Thymus (tissue), 14 donors: ENCODE measurements at places on chromosomes 11 and 22. TPM values are rescaled to one million over a fixed set of nuclear protein-coding genes. Genes with fewer than 3 reads are reported as not detected.

- H3K36me3 ChIP-seq: no peaks in the 10 kb centered on the region
- H3K27me3 ChIP-seq: no peaks in the 10 kb centered on the region
- DNase-seq: no peak
- no peak overlapping the region for H3K4me3 ChIP-seq
- H3K4me1 ChIP-seq: peaks cover 26% of the 10 kb centered on the region
Measured at GRCh38 chr22:37898441-37899181, 7.5 kb upstream of the MICALL1 start.

DNA sequence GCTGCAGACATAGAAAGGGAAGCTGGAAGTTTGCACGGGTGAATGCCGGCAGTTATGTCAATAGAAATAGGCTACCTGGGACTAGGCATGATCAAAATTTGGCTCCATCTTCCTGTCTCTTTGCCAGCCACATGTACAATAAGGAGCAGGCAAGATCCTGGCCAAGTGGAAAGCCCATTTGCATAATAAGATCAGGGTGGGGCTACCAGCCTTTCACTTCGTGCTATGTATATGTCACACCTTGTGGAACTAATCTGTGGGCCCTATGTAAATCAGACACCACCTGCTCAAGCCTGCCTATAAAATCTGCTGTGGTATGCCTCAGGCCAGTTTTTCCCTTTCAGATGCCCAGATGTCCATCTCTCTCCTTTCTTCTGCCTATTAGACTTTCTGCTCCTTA lies 79.3 kb upstream of the DRD2 start:
- no peaks in the 10 kb centered on the region for H3K27me3 ChIP-seq
- H3K27ac ChIP-seq: no peak overlapping the region
- no peaks in the 10 kb centered on the region for H3K4me1 ChIP-seq

DNA sequence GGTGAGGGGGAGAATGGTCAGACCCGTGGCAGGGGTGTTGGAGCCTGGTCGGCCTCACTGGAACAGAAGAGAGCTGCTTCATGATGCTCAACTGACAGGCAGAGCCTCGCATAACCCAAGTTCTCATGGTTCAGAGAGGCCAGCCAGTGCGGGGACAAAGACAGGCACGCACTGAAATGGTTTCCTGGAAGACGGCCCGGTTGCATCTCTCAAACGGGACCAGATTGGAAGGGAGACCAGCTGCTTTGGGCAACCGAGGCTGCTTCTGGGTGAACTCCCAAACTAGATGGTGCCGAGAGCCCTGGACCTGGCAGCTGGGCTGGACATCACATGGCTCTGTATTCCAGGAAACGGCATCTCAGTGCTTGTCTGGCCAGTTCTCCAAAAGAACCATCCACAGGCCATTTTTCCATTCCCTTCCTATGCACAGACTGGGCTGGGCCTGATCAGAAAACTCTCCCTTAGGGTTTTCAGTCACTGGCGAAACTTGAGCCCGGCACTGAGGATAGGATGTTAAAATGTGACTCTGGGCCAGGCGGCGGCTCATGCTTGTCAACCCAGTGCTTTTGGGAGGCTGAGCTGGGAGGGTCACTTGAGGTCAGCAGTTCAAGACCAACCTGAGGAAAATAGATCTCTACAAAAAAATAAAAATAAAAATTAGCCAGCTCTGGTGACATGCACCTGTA lies 80.1 kb upstream of the PRODH start:
- H3K4me1 ChIP-seq: no peaks in the 10 kb centered on the region
- no peaks in the 10 kb centered on the region for H3K36me3 ChIP-seq
- no peak overlapping the region for H3K4me3 ChIP-seq
- H3K27me3 ChIP-seq: no peaks in the 10 kb centered on the region

- H3K27ac ChIP-seq: no peak overlapping the region
- H3K4me1 ChIP-seq: no peaks in the 10 kb centered on the region
- H3K36me3 ChIP-seq: no peaks in the 10 kb centered on the region
- H3K4me3 ChIP-seq: no peak overlapping the region
- DNase-seq: no peak
- no peaks in the 10 kb centered on the region for H3K27me3 ChIP-seq
Measured at GRCh38 chr11:15965562-15966250, 390.6 kb downstream of the SOX6 start.

DNA sequence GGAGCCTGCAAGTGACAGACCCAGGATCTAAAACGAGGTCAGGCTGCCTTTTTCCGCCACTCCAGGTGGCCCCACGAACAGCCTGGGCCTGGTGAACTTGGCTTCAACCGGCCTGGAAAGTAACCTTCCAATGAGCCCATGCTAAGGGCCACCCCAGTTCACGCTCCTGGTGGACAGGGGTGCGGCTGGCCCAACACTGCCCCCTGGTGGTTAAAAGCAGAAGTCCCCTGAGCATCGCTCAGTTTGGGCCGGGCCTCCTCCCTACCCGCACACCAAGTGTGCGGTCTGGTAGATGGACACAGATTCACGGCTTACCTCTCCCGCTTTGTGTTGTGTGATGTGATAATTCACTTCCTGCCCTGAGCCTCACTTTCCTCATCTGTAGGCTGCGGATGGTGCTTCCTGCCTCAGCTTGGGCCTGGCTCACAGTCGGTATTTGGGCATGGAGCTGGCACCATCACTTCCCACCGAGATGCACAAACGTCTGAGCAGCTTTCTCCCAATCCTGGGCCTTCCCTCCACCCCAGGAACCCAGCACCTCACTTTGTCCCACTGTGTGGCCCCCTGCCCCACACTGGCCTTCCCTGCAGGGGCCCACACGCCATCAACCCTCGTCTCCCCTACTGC lies 13.7 kb upstream of the SEC14L3 start:
- H3K4me1 ChIP-seq: no peaks in the 10 kb centered on the region
- H3K36me3 ChIP-seq: no peaks in the 10 kb centered on the region
- H3K27me3 ChIP-seq: no peaks in the 10 kb centered on the region
- DNase-seq: peak; percentile 60
- no peak overlapping the region for H3K27ac ChIP-seq

DNA sequence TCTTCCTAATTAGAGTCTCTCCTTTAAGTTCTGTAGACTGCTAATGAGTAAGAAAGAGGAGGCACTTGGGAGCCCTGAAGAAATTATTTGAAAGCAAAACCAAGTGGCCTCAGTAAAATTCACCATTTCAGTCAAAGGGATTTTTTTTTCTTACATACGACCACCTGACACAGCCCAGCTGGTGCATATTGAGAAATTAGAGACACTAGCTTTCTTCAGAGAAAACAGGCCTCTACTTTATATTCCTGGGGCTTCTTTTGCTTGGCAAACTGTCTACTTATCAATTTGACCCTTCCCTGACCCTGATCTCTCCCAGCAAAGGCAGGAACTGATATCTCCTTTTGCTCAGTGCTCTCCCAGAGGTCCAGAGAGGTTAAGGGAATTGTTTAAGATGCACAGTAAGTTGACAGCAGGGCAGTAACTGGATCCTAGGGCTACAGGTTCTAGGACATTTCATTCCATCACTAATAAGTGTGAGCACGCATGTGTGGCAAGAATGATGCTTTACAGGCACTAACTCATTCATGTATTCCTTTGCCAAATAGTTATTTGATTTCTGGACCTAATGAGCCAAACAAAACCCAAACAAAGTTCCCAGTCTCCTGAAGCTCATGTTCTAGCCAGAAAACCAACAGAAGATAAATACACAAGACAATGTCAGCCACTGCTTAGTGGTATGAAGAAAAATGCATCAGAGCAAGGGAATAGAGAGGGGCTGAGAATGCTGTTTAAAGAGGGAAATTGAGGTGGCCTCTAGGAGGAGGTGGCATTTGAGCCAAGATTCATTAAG lies 467.6 kb downstream of the SOX6 start:
- no peaks in the 10 kb centered on the region for H3K27me3 ChIP-seq
- no peaks in the 10 kb centered on the region for H3K36me3 ChIP-seq
- DNase-seq: no peak
- no peak overlapping the region for H3K4me3 ChIP-seq

Gene RFPL3
- not detected for total RNA-seq

Gene CDC42EP2
- total RNA-seq: 0.33 TPM

Gene RIMBP3C
- 1.3 TPM for total RNA-seq

Gene FAM76B
- 47.6 TPM for total RNA-seq

Gene APOA5
- 0.05 TPM for total RNA-seq
